Stimulated activated CD8-positive, alpha-beta memory T cell treated with anti-CD3 and anti-CD28 coated beads, Interleukin-2, amount 100 ng/mL, for 1 hour (primary cell): ENCODE measurements at places on chromosomes 7 and 10.

DNA sequence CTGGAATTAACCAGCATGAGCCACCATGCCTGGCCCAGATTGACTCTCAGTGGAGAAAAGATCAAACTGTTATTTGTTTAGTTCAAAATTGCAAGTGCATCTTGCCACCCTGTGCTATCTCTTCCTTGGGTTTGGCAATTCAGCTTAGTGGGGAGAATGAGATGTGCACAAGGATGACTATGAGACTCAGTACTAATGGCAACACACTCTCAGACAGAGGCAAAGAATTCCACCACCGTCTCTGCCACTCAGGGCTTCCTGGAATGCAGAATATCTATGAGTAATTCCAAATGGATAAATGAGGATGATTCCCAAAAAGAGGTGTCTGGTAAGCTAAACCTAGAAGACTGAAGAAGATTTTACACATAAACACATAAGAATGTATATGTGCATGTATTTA, 525.8 kb downstream of the NRG3 start:
- no peak for DNase-seq

- DNase-seq: no peak
Measured at GRCh38 chr7:47484923-47485639, 96.8 kb downstream of the TNS3 start.

- DNase-seq: no peak
Measured at GRCh38 chr10:85003083-85003482, 674.7 kb downstream of the CCSER2 start.

DNA sequence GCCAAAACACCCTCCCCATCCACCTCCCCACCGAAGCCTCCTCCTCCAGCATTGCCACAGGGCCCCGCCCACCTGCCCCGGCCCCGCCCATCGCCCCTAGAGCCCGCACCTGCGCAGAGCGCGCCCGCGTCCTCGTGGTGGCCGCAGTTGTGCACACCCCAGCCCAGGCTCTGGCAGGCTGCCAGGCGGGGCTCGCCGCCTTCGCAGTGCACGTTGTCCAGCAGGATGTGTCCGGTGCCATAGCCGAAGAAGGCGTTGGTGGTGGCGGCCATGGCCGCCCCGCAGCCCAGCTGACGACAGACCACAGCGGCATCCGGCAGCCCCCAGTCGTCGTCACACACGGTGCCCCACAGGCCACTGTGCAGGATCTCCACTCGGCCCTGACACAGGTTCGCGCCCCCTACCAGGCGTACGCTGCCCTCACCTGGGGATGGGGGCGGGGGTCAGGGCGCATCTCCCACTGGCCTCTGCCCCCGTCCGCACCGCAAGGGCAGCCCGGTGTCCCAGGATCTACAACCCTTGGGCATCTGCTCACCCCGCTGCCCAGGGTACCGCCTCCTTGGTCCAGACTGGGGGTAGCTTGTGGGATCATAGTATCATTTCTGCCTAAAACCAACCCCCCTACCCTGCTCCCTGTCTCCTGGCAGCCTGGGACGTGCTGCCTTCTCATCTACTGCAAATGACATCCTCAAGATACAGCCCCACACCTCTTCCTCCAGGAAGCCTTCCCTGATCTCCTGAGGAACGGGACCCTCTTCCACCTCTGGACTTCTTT, 11.9 kb downstream of the SSC4D start:
- peak; percentile 55 for DNase-seq

GRCh38 chr10:1044964-1045363, 4.0 kb downstream of the IDI1 start:
- DNase-seq: no peak

DNA sequence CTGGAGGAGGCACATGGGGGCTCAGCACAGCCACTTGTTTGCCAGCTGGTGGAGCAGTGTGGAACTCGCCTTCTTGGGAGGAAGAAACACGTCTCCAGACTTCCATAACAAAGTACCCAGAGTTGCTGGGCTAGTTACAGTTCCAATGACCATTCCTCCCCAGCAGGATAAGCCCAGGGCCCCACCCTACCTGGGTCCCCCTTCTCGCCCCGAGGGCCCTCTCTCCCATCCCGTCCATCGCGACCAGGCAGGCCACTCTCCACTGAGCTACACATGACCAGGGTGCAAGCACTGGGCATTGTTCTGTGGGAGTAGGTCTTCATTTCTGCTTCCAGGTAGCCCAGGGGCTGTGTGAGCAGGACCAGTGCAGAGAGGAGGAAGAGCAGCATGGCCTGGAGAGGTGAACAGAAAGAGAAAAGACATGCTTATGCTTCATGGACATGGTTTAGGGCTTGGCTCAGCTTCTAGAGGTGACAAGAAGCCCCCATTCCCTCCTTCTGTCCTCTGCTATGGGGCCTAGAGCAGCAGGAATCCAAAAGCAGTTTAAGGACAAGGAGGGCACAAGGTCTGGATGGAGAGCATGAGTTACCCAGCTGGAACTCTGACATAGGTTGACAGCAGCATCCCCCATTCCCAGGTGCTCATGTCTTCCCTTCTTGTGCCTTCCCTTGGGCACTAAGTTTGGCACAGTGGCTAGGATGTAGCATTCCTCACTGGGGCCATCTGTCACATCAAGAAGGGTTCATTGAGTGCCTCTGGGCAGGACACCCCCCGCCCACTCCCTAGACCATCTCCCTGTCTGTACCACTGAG, 2.4 kb downstream of the SFTPD start:
- no peak for DNase-seq

GRCh38 chr7:127798023-127798422, 146.0 kb downstream of the SND1 start:
- DNase-seq: no peak

GRCh38 chr7:110003827-110004226, 1087.1 kb upstream of the LRRN3 start:
- DNase-seq: no peak

GRCh38 chr10:119199231-119199992, 8.0 kb upstream of the GRK5 start:
- no peak for DNase-seq

- no peak for DNase-seq
Measured at GRCh38 chr10:117353684-117354083, 21.6 kb downstream of the PDZD8 start.

DNA sequence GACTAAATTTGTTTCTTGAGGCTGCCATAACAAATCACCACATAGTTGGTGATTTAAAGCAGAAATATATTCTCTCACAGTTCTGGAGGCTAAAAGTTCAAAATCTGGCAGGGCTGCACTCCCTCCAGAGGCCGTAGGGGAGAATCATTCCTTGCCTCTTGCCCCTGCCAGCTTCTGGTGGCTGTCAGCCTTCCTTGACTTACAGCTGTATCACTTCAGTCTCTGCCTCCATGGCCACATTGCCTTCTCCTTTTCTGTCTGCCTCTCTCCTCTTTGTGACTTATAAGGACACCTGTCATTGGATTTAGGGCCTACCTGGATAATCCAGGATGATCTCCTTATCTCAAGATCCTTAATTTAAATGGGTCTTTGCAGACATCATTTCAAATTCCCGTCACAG, 5.8 kb upstream of the LRRC4 start:
- no peak for DNase-seq

- DNase-seq: no peak
Measured at GRCh38 chr7:151592868-151593486, 73.3 kb upstream of the RHEB start.

- no peak for DNase-seq
Measured at GRCh38 chr10:49049660-49050059, 65.7 kb downstream of the VSTM4 start.

DNA sequence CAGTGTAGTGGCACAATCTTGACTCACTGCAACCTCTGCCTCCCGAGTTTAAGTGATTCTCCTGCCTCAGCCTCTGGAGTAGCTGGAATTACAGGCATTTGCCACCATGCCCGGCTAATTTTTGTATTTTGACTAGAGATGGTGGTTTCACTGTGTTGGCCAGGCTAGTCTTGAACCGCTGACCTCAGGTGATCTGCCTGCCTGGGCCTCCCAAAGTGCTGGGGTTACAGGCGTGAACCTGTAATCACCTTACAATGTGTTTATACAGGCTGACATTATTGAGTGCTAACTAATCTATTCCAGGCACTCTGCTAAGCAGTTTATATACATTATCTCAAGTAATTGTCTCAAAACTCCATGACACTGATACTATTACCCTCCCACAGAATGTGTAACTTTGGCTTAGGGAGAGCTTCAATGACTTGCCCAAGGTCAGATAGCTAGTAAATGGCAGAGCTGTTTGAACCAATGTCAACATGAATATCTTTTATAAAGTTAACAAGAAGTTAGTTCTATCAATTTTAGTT, 36.8 kb downstream of the KIFBP start:
- DNase-seq: no peak

DNA sequence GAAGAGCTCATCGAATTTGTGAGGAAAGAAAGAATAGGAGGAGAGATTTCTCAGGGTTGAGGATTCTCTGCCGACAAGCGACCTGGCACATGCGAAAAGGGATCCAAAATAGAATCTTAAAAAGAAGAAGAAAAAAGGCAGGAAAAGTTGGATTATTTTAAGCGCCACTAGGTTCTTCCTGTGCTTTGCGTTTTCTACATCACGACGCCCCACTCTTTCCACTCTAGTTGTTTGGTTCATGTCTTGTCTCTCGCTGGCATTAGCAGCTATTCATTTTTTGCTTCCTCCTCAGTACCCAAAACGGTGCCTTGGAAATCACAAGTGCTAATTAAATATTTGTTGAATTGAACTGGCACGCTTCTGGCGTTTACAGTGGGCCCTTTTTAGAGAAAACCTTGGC, 674 bp upstream of the FRA10AC1 start:
- no peak for DNase-seq

GRCh38 chr7:45625067-45625466, 50.9 kb downstream of the ADCY1 start:
- no peak for DNase-seq

GRCh38 chr10:60123172-60123571, 216.8 kb upstream of the CCDC6 start:
- no peak for DNase-seq

- DNase-seq: no peak
Measured at GRCh38 chr10:70619271-70620019, 16.9 kb upstream of the PRF1 start.

- DNase-seq: no peak
Measured at GRCh38 chr7:35524112-35524804, 170.7 kb downstream of the HERPUD2 start.

GRCh38 chr7:155038335-155038734, 31.8 kb upstream of the HTR5A start:
- no peak for DNase-seq

DNA sequence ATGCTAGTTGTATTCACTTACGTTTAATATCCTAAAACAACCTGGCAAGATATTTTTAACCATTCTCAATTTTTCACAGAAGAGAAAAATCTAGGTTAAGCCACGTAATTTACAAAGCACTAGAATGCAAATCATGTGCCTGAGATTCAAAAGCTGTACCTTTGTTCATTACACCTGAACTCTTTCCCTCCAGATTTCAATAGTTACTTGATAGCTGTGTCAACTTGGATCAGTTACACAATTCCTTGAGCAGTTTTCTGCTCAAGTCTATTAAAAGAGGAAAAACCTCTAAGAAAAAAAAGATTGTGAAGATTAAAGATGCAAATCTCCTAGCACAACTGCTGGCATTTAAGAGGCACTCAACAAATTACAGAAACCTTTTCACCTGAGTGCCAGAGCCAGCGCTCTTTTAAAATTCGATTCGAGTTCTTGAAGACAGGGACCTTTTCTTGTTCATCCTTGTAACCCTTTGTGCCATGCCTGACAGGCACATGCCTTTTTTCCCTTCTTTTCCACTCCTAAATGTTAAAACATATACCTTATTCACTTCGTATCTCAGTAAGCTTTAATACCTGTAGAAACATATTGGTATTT, 886 bp downstream of the NSUN6 start:
- no peak for DNase-seq

GRCh38 chr10:87850742-87851205, 12.6 kb downstream of the KLLN start:
- DNase-seq: no peak

DNA sequence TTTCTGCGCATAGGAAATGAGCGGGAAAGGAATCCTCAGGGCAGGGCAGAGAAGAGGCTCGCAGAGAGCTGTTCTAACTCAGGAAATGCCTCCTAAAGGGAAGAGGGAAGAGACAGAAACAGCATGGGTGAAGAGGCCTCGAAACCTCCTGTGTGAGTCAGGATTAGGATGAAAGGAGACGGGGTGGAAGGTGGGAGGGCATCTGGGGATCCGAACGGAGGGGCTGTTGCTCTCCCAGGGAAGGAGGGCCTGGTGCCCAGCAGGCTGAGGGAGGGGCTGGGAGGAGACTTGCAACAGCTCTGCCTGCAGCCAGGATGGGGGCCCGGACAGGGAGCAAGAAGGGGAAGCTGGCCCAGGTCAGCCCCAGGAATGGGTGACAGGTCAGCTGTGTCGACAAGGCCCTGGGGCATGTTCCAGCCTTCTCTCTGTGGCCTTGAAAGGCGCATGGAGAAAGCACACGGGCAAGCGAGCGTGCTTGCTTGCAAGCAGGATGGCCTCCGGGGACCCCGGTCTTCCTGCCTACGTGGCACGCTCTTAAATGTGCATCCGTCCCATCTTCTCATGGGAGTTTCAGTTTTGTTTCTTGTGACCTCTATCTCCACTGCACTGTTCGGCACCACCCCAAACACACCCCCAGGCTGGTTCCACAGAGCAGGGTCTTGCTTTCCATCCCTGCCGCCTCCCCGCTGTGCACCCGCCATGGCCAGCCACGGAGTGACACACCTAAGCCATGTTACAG, 63.5 kb downstream of the HIPK2 start:
- DNase-seq: no peak

GRCh38 chr10:49837051-49837478, 74.9 kb upstream of the OGDHL start:
- no peak for DNase-seq

- DNase-seq: no peak
Measured at GRCh38 chr10:27899058-27899457, 99.8 kb downstream of the ODAD2 start.

- DNase-seq: no peak
Measured at GRCh38 chr7:114365791-114366190, 48.8 kb upstream of the FOXP2 start.

GRCh38 chr7:50564640-50565558, at the start of gene DDC:
Gene DDC, minus strand, starts transcription at chr7:50565405. Its CDS starts 21,320 bp downstream, at chr7:50544085.
- no peak for DNase-seq

DNA sequence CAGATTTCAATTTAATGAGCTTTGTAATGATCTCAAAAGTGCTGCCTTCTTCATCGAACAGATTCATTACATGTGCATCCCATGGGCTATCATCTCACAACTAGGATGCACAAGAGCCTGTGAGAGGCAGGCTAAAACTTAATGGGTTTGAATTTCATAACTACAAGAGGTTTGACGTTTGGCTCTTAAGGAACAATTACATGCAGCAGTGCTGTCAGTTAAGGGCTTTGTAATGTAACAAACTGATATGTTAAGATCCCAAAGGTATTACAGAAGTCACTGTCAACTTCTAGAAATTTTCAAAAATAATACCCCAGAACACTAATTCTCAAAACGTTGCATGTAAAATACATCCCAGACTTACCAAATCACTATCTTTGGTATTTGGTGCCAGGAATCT, 33.2 kb downstream of the KIF20B start:
- no peak for DNase-seq

- DNase-seq: no peak
Measured at GRCh38 chr7:151838072-151838471, 38.8 kb downstream of the PRKAG2 start.
